Activated CD4-positive, alpha-beta T cell treated with anti-CD3 and anti-CD28 coated beads for 1 hour (primary cell): ENCODE measurements at places on chromosomes 4 and X.

DNA sequence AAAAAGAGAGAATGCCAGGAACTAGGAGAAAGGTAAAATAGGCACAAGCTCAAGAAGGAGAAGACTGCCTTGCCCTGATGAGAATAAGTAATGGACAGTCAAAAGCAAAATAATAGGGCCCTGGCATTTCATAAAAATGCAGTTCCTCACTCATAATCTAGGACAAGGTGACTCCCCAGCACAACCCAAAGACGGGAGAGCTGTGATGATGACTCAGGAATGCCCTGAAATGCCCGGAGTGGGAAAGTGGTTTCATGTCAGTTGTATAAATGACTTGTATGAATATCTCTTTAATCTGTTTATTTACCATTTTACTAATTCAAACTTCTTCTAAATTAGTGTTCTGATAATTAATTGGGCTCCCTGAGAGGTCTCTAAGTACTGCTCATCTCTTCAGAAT is 28.8 kb upstream of the SETD7 start:
- DNase-seq = no peak

- no peak for DNase-seq
These were observed 89.2 kb downstream of the AREG start for GRCh38 chr4:74534121-74534520.

- DNase-seq = no peak
These were observed 58.3 kb upstream of the DHRSX start for GRCh38 chrX:2559124-2559523.

DNA sequence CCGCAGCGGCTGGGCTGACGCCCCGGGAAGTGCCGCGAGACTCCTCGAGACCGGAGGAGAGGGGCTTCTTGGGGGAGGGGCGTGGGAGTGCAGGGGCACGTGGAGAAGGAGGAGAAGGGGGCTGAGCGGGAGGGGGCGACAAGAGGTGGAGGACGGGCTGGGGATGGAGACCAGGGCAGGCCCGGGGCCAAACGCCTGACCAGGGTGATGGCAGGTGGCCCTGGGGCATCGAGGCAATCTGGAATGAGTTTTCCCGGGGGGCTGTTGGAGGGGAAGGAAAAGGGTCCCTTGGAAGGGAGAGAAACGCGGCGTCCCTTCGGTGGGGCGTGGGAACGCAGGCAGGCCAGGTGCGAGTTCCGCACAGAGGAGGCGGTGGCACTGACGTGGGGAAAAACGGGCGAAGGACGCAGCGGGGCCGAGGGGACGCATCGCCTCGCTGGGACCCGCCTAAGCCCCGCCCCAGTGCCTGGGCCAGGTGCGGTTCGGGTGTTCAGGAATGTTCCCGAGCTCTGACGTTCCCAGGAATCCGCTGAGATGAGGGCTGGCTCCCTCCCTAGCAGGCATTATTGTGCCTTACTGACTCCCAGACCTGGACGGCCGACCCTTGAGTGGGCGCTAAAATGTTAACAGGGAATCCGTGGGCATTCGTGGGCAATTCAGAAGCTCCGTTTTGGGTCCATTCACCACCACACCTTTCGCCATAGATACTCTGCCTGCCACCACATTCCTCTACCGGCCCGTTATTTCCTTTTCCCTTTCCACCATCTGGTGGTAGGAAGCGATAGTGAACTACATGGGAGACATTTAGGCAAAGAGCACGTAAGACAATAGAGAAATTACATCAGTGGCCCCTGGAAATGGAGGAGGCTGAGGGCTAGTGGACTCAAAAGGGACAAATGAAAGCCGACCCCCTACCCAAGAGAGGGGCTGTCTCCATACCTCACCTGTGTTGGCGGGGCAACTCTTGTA is 795 bp upstream of the SH3KBP1 start:
- DNase-seq = no peak

DNA sequence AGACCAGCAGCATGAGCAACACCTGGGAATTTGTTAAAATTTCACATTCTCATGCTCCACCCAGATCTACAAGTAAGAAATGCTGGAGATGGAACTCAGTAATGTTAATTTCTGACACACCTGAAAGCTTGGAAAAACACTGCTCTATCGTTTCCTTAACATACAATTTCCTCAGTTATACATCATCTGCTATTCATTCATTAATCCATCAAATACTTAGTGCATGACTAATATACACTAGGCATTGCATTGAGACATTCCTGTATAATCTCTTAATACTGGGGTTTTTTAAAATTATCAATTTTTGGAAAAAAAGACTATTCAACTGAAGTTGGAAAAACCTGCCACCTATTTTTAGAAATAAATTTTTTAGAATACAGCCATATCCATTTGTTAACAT is 106.1 kb downstream of the CHM start:
- DNase-seq = no peak

GRCh38 chr4:185708348-185708747 is 103.6 kb downstream of the SORBS2 start:
- DNase-seq = no peak

- DNase-seq = no peak
These were observed 226.8 kb downstream of the CAMK2D start for GRCh38 chr4:113534711-113535110.

DNA sequence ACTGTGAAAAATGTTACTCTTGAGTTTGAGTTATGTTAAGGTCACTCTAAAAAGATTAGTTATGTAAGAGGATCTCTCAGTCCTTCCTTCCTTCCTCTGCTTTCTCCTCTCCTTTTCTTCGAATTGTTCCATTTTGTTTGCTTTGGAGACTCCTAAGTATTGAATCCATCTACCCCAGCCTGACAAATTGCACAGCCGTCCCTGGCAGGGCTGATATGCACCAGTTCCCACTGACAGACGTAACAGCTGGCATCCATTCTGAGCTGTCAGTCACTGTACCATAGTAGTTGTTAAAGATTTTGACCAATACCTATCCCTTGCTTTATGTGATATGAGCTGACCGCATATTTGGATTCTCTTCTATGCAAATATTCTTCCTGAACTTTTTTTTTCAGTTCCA is 210.7 kb upstream of the IGFBP7 start:
- DNase-seq = no peak

DNA sequence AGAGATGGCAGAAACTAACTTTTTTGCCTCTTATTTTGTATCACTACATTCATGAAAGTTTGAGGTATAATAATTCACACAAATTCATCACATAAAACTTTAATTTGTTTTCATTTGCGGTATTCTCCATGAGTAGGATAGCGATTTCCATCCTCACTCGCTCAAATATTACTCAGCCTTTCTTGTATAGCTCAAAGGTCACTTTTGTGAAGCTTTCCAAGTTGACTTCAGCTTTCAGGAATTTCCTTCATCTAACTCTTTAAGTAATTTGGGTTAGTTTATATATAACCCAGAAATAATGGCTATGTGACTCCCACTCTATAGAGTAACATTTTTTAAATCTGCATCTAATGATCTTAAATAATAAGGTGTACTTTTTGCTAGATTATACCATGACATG is 314.4 kb downstream of the IL1RAPL1 start:
- DNase-seq = no peak

DNA sequence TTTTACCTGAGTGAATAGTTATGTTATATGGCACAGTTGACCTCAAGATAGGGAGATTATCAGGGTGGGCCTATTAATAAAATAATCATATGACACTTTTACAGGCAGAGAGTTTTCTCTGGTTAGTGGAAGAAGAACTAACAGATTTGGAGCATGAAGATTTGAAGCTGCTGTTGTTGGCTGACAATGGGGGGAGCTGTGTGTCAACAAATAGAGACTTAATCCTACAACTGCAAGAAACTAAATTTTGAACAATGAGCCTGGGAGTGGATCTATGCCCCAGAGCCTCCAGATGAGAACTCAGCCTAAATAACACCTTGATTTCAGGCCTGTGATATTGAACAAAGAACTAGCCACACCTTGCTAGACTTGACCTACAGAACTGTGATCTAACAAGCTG is 7.2 kb upstream of the CCSER1 start:
- DNase-seq = no peak

DNA sequence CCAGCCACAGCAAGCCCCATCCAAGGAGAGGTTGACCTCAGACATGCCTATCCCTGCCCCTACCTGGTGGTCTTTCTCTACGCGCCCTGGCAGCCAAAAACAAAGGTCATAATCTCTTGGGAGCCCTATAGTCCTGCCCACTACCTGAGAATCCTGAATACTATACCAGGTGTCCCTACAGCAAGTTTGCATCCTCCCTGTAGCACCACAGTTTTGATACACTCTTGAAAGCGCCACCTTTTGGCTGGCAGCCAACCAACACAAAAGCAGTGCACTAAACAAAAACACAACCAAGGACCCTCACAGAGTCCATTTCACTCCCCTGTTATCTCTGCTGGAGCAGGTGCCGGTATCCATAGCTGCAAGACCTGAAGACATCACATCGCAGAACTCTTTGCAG is 523.8 kb upstream of the CPEB2 start:
- no peak for DNase-seq

DNA sequence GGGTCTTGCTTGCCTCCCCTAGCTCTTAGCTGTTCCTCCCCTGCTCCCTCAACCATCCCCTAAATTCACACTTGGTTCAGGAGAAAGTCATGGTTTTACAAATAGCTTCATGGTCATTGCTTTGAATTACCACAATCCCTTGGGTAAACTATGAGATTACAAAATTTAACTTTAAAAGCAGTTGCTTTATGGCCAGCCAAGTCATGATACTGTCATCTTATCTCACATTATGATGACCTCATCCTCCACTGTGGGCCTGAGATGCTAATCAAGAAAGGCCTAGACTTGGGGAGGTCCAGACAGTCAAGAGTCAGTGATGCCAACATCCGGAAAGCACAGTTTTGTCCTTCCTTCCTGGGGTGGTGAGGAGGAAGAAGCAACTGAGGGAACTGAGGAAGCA is 10.5 kb upstream of the FGF16 start:
- DNase-seq = no peak

GRCh38 chr4:140152013-140152703 is 1.8 kb downstream of the MAML3 start:
- peak; percentile 78 for DNase-seq

DNA sequence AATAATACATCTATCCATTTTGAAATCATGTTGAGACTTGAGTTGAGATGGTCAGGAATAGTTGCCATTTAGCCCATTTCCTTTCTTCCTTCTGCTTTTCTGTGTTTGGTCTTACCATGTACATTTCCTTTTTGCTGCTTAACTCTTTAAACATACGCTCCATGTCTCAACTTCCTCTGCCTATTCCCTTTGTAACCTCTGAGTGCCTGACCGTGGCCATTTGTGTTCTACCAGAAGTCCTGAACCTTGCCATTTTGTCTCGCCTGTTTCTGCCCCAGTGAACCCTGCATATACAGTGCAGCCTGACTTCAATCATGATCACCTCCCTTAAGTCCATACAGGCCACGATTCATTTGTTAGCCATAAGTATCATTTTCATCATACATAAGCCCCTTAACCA is 169.0 kb downstream of the RAPGEF2 start:
- no peak for DNase-seq

DNA sequence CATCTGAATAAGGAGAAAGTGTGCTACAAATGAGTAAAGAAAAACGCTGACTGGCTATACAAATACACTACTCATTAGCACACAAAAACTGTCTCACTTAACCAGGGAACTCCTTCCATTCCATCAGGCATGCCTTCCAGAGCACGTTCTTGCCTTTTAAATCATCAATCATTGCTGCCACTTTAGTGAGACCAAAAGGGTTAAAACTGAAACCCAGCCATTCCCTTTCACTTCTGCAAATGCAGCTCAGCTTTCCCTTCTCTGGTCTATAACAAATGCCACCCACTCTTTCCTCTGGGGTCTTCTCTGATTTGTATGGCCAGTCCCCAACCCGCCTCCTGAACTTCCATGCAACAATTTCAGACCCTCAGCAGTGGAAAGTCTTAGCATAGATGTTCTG is 231.5 kb downstream of the TRIML1 start:
- no peak for DNase-seq

GRCh38 chr4:32215277-32215676 is 1495.1 kb downstream of the PCDH7 start:
- DNase-seq = no peak

GRCh38 chrX:103254171-103254824 is 657 bp downstream of the TCEAL8 start:
- DNase-seq = no peak

DNA sequence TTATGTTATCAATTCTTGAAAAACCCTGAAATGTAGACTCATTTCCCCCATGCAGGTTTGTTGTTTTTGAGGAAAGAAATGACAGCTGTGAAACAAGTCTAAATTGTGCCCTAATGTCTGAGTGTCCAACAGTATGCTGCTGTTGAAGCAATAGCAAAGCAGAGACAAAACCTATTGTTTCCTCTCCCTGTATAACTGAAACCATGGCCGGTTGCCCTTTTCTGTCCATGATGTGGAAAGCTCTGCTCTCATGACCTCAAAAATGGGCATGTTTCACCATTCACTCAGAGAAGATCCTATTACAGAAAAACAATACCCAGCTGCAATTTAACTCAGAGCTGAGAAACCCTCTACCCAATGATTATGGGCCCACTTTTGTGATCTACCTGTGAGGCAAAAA is 312.6 kb upstream of the FTHL17 start:
- no peak for DNase-seq

GRCh38 chrX:10158279-10159144 is 1.7 kb downstream of the CLCN4 start:
- no peak for DNase-seq

- DNase-seq = no peak
These were observed 1575.8 kb downstream of the STIM2 start for GRCh38 chr4:28436191-28437080.

- no peak for DNase-seq
These were observed 244.2 kb downstream of the CBLL2 start for GRCh38 chrX:22516893-22517292.

DNA sequence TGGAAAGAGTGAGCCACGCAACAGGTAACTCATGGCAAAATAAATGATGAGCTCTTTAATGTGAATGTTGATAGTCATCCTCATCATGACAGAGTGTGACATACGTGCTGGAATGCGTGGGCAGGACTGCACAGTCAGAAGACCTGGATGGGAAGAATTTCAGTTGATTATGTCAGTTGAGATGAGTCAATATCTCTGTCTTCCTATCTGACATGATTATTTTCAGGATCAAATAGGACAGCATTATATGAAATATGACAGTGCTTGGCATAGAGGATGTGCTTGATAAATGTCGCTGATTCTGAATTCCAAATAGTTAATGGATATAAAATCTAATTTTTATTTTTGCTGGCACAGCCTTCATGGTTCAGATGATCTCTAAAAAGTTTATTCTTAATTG is 95.1 kb downstream of the IL15 start:
- DNase-seq = no peak

- no peak for DNase-seq
These were observed 40.5 kb upstream of the RELL1 start for GRCh38 chr4:37726666-37727065.

GRCh38 chr4:170087163-170087700 is 2.5 kb downstream of the AADAT start:
- no peak for DNase-seq

DNA sequence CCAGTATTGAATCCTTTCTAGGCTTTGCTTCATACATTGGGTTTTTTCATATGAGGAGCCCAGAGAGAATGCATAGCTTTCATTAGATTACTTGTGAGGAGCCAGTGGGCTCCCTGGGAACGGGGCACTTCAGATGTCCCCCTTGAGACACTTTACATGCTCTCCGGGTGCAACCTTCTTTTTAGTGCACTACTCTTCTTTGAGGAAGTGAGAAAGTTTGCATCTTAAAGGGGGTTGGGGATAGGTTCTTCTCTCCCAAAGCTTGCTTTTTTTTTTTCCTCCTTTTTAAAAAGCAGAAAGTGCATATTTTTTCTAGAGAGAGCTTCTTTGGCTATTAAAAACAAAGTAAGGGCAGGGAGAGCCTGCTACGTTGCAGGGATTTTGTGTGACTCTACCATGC is 4.3 kb downstream of the HADH start:
- DNase-seq = no peak
